ENCODE measurements at places on chromosomes 13 and 19.

GRCh38 chr13:24659239-24659638, 21.0 kb upstream of the ATP12A start:
- no peak for DNase-seq

GRCh38 chr19:12647490-12648071, 19.0 kb downstream of the MAN2B1 start:
- peak; percentile 92 for DNase-seq

- DNase-seq = peak; percentile 97
Measured at GRCh38 chr19:11535792-11536595, 2.7 kb upstream of the CNN1 start.

GRCh38 chr19:2492870-2493269, 16.9 kb downstream of the GADD45B start:
- DNase-seq = no peak

- no peak for DNase-seq
Measured at GRCh38 chr13:96018135-96018534, 35.1 kb downstream of the UGGT2 start.

DNA sequence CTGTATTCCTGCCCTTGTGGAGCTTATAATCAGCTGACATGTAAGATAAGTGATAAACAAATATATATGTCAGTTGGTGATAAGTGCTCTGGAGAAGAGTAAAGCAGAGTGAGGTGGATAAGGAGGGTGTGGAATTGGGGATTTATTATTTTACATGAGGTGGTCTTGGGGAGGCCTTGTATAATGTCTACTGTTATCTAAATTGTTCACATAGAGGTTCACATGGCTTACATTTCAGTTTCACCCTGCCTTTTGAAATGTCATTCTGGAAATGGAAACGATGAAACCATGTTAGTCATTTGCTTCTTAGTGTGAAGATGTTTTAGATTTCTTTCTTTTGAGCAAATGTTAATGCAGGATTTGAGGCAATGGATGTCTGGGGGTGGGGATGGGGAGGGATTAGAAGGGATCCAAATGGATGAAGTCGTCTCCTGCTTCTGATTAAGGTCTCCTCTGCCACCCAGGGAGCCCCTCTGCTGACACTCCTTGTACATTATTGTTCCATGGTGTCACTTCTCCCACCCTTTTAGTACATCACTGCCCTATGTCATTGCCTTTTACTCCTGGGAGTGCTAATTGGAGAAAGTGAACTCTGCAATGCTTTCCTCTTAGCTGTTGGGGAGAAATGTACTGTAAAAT, 14.0 kb downstream of the B3GLCT start:
- no peak for DNase-seq

GRCh38 chr13:113410472-113411201, 42.7 kb downstream of the ADPRHL1 start:
- peak; percentile 72 for DNase-seq

DNA sequence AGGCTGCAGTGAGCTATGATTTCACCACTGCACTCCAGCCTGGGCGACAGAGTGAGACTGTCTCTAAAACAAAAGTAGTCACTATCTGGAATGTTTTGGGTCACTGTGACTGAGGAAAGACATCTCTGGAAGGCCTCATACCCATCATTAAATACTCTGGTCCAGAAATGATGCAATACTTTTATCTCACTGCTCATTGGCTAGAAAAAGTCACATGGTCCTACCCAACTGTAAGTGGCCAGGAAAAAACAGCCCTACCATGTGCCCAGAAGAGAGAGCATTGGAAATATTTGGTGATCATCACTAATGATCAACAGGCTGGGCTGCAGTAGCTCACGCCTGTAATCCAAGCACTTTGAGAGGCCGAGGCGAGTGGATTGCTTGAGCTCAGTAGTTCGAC, 29.8 kb downstream of the PNPLA6 start:
- DNase-seq = no peak

- DNase-seq = no peak
Measured at GRCh38 chr13:68345963-68346531, 1115.9 kb upstream of the PCDH9 start.

DNA sequence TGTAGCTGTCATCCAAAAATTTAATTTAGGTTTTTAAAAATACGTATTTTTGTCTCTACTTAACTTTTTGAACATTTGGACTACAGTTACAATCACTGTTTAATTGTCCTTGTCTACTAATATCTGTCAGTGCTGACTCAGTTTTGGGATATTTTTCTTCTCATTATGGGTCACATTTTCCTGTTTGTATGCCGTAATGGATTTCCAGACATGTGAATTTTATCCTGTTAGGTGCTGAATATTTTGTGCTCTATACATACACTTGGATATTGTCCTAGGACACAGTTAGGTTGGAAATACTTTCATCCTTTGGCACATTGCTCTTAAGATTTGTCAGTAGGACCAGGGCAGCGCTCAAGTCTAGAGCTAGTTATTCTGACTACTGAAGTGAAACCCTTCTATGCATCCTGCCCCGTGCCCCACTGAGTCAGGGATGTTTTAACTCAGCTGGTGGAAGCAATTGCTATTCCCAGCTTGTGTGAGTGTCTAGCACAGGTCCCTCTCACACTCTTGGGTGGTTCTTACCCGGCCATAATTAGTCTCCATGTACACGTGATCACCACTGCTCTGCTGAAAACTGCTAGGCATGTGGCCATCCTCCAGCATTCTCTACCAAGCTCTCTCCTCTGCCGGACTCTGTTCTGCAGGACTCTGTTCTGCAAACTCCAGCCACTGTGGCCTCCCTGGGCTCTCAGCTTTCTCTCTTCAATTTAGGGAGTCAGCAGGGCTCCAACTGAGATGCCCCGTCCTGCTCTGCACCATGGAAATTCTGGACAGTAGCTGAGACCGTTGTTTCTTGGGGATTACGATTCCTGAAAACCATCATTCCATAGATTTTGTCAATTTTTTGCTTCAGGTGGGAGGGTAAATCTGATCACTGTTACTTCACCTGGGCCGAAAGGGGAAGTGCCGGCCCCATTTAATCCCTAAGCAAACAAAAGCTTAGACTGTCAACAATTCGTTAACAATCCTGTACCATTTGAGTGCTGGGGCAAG, 11.1 kb downstream of the PROZ start:
- DNase-seq = no peak

DNA sequence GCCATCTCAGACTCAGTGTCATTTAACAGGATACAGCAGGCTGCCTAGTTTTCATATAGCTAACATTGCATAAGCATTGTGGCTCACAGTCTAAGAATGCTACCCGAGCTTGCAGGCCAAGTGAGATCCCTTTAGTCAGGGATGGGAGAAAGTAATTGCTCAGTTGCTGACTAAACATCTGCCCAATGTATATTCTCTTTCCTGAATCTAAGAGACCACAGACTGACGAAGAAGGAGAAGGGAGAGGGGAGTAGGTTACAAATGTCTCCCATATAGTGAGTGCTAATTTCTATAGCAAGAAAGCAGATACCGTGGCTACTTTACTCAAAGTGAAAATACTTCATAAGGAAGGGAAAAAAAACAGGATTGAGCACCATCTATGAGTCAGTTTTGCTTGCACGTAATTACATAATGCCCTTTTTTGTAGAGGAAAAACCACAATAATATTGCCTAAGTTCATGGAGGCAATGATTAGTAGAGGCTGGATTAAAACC, 453.9 kb downstream of the COG6 start:
- no peak for DNase-seq

- DNase-seq = peak; percentile 43
Measured at GRCh38 chr19:48085904-48086864, 24.4 kb downstream of the PLA2G4C start.

DNA sequence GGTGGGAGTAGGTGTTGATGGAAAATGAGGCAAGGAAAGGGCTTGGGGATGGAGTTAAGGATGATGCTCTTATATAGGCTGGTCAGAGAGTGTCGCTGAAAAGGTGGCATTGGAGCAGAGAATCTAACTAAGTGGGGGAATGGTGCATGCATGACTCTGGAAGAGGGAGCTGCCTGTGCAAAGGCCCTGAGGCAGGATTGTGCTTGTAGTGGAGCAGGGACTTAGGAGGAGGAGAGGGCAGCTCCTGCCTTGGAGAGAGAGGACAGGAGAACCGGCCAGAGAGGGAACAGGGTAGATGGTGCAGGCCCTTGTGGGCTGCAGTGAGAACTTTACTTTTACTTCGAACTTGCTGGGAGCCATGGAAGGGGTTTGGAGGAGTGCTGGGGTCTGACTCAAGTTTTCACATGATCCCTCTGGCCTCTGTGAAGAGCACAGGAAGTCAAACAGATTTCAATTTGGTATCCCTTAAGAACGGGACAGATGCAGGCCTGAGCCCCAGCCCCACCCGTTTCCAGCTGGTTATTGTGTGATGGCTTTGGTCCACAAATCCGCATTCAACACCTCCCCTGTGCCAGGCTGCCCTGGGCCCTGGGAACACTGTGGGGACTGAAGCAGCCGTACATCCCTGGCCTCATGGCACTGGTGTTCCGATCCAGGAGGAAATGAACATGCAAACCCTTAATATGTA, 7.0 kb downstream of the AP2A1 start:
- no peak for DNase-seq

DNA sequence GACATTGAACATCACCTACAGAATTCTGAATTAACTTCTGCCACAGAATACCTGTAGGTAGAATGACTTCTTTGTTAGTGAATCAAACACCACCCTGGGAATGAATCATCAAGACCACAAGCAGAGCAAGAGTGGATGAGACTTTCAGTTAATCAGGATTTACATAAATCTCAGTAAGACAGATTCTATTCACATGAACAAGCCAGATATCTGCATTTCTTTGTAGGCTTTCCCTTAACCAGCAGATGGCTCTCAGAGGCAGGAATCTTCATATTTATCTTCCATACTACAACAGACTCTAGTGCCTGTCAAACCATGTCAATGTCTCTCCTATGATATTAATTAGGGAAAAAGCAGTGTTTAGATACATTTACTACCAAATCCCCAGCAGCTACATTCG, 412.1 kb downstream of the KLF12 start:
- DNase-seq = no peak

- no peak for DNase-seq
Measured at GRCh38 chr19:7149956-7150705, 80.6 kb downstream of the ZNF557 start.

DNA sequence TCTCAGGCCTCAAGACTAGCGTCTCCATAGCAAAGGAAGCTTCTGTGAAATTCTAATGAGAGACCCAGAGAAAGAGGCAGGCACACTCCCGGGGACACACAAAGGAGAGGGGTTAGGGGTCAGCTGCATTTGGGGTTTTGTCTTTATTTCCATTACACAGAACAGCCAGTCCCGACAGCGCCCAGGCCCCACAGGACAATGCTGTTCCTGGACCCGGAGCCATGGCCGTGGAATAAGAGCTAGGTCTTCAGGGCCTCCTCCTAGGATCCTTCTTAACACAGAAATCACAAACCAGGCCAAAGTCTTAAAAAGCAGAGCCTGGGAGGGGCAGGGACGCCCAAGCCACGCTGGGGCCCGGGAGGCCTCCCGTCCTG, 22.8 kb downstream of the KCTD15 start:
- DNase-seq = peak; percentile 70

Measured in posterior vena cava (tissue), 2 donors.